Right kidney (tissue), 9 donors: ENCODE measurements at places on chromosomes 5 and 9.

- no peak for DNase-seq
Measured at GRCh38 chr5:110019119-110019518, 329.4 kb downstream of the MAN2A1 start.

DNA sequence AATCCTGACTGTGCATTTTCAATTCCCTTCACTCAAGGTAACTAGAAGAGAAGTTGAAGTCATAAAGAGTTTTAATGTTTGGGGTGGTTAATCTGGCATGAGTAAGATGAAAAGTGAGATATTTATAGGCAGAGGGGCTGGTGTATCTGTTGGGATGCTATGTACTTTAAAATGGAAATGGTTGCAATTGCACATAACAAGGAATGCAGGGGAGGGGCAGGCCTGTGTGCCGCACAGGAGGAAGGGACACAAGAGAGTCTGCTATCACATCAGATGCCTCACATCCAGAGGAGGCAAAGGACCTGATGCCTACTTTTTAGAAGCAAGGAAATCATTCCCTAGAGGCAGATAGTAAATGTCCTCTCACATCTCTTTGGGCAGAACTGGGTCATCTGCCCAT, 55.5 kb upstream of the OSMR start:
- DNase-seq: no peak

- DNase-seq: no peak
Measured at GRCh38 chr5:57703721-57704120, 221.1 kb upstream of the ACTBL2 start.

- DNase-seq: no peak
Measured at GRCh38 chr9:32278991-32279390, 105.5 kb upstream of the ACO1 start.

DNA sequence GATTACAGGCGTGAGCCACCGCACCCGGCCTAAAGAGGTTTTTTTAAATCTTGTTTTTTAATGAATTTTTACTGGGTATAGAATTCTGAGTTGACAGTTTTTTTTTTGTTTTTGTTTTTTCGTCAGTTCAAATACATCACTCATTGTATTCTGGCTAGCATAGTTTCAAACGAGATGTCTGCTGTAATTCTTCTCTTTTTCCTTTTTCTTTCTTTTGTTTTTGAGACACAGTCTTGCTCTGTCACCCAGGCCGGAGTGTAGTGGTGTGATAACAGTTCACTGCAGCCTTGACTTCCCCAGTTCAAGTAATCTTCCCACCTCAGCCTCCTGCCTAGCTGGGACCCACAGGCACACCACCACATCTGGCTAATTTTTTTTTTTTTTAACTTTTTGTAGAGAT, 2.2 kb upstream of the PRRT1B start:
- DNase-seq: no peak

- DNase-seq: no peak
Measured at GRCh38 chr5:56175488-56175887, 57.6 kb downstream of the ANKRD55 start.

DNA sequence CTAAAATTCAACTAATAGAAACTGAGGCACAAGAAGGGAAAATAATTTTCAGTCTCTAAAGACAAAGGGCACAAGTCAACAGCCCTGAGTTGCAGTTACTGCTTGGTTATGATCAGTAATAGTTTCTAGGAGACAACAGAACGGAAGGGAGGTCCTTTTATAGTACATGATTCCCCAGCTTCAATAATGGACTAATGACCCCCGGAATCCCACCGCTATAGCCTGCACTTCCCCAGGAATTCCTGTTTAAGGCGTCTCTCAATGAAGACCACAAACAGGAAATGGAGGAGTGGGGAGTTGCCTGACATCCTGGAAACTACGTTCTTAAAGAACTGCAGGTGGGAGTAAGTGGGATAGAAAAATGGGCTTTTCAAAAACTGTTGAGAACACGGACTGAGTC, 60.6 kb downstream of the DIAPH1 start:
- no peak for DNase-seq

DNA sequence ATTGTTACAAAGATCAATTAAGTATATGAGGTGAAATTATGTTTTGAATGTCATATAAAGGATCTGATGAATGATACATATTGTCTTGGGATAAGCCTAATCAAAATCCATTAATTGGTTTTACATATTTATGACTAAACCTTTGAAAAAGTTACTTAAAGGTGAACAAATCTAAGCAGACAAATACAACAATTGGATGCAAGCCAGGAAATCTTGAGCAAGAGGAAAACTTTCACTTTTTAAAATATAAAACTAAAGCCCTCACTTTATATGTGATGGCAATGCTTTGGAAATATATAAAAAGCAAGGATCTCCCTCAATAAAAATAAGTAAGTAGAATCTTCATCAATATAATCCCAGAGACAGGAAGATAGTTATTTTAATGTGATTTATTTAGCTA, 80.1 kb downstream of the EDIL3 start:
- DNase-seq: no peak
